ENCODE measurements at places on chromosomes 5 and 9. TPM values are rescaled to one million over a fixed set of nuclear protein-coding genes. Genes with fewer than 3 reads are reported as not detected.

- H3K4me1 ChIP-seq = no peaks in the 10 kb centered on the region
- no peak overlapping the region for H3K4me3 ChIP-seq
- no peak for DNase-seq
- H3K27me3 ChIP-seq = no peaks in the 10 kb centered on the region
Measured at GRCh38 chr9:101648493-101648892, 53.7 kb upstream of the PPP3R2 start.

GRCh38 chr9:2126331-2126803 is 111.2 kb downstream of the SMARCA2 start:
- H3K27me3 ChIP-seq = no peaks in the 10 kb centered on the region
- no peak overlapping the region for H3K4me3 ChIP-seq
- no peaks in the 10 kb centered on the region for H3K36me3 ChIP-seq
- peak; percentile 17 for DNase-seq
- H3K4me1 ChIP-seq = peaks cover 33% of the 10 kb centered on the region

The C8G gene
- not detected for total RNA-seq

The ACER2 gene
- 11.7 TPM for total RNA-seq

- H3K27ac ChIP-seq = no peak overlapping the region
- H3K27me3 ChIP-seq = no peaks in the 10 kb centered on the region
- no peak for DNase-seq
- peaks cover 6% of the 10 kb centered on the region for H3K4me1 ChIP-seq
Measured at GRCh38 chr9:22170556-22170955, 161.5 kb upstream of the CDKN2B start.

The PCDHGB4 gene
- 12.0 TPM for total RNA-seq

The BTNL8 gene
- total RNA-seq = not detected

GRCh38 chr5:38189081-38189504 is 69.3 kb upstream of the EGFLAM start:
- no peaks in the 10 kb centered on the region for H3K36me3 ChIP-seq
- no peak for DNase-seq
- H3K27me3 ChIP-seq = peaks cover 6% of the 10 kb centered on the region
- H3K4me1 ChIP-seq = no peaks in the 10 kb centered on the region
- no peak overlapping the region for H3K27ac ChIP-seq

- H3K36me3 ChIP-seq = no peaks in the 10 kb centered on the region
- DNase-seq = no peak
- H3K4me3 ChIP-seq = no peak overlapping the region
- no peaks in the 10 kb centered on the region for H3K4me1 ChIP-seq
Measured at GRCh38 chr5:164303646-164304215, 798.3 kb downstream of the MAT2B start.

DNA sequence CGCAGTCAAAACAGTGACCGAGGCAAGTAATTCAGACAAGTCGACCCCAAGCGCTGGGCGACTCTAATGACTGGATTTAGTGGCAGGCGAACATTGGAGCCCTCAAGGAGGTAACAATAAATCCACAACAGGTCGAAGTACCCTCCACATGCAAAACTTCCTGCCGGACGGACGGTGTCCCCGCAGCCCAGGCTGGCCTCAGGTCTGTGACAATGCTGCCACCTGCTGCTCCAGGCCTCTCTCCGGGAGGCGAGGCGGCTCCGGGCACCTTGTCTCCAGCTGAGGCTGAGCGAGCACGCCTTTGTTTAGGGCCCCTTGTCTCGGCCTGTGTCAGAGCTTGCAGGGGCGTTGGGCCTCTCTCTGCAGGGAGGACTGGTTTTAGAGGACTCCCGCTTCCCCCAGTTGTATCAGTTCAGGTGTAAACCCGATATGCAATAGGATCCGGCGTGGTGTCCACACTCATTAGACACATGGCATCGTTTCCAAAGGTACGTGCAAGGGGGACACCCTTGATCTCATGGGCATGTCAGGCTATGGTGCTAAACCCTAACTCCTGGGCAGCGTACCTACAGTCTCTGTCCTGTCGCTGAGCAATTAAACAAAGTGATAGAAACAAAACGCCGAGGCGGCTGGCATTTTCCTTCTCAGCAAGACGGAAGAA is 628.0 kb upstream of the ADAMTS16 start:
- no peaks in the 10 kb centered on the region for H3K36me3 ChIP-seq
- H3K27me3 ChIP-seq = no peaks in the 10 kb centered on the region
- H3K4me3 ChIP-seq = no peak overlapping the region
- no peaks in the 10 kb centered on the region for H3K4me1 ChIP-seq
- DNase-seq = no peak

- DNase-seq = no peak
- no peak overlapping the region for H3K27ac ChIP-seq
- no peaks in the 10 kb centered on the region for H3K4me1 ChIP-seq
- H3K27me3 ChIP-seq = no peaks in the 10 kb centered on the region
- no peak overlapping the region for H3K4me3 ChIP-seq
Measured at GRCh38 chr9:124330011-124330697, 72.4 kb downstream of the NEK6 start.

The CCL27 gene
- total RNA-seq = 45.1 TPM

- H3K4me3 ChIP-seq = no peak overlapping the region
- no peak overlapping the region for H3K27ac ChIP-seq
- H3K36me3 ChIP-seq = no peaks in the 10 kb centered on the region
Measured at GRCh38 chr5:122999947-123000563, 36.5 kb downstream of the PPIC start.

DNA sequence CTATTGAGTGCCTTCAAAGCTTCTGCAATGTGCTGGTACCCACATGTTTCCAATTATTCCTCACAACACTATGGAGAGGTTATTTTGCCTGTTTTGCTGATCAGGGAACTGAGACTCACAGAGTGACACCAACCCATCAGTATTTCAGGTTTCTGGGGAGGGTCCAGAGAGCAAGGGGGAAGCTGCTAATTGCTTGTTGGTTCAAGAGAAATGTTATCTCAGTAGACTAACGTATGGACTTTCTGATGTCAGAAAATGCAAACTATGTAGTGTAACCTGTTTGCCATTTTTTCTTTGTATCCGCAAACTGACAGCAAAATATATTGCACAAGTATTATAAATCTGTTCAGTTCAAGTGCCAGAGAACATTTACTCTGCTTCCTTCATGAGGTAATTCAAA is 108.3 kb upstream of the MSX2 start:
- DNase-seq = no peak
- no peaks in the 10 kb centered on the region for H3K27me3 ChIP-seq
- H3K4me3 ChIP-seq = no peak overlapping the region
- no peak overlapping the region for H3K27ac ChIP-seq

DNA sequence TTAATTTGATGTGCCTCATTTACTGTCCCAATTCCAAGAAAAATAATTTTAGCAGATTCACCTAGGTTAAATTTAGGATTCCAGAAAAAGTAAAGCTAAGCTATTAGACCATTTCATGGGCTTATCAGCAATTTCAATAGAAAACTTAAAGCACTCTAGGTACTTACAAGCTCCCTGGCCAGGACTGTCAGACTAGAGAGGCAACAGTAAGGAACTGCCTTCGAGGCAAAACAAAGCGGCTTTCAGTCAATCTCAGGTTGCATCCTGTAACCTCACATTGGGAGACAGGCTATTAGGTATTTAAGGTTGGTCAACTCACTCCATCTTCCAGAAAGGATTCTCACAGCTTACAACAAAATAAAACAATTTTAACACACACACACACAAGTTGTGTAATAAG is 48.7 kb upstream of the FSD1L start:
- no peak for DNase-seq
- no peak overlapping the region for H3K4me3 ChIP-seq
- H3K36me3 ChIP-seq = no peaks in the 10 kb centered on the region

The TLE1 gene
- 85.9 TPM for total RNA-seq

GRCh38 chr5:169905017-169905416 is 75.3 kb downstream of the INSYN2B start:
- H3K36me3 ChIP-seq = no peaks in the 10 kb centered on the region
- H3K4me3 ChIP-seq = no peak overlapping the region
- DNase-seq = no peak
- no peak overlapping the region for H3K27ac ChIP-seq
- no peaks in the 10 kb centered on the region for H3K4me1 ChIP-seq

DNA sequence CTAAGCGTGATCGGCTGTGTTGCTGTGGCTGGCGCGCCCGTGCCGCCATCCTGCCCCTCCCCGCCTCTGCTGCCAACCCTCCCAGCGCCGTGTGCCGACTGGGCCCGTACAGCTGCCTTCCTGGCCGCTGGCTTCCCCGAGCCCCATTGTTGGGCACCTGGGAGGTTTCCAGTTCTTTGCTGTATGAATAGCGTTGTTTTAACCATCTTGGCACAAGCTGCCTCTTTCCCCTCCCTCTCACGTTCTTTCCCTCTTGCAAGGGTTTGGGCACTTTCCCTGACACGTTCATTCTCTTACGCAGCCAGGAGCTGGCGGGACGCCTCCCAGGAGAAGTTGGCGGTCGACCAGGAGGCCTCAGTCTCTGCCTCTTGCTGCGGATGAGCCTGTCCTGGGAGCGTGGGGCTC is 43.1 kb upstream of the RXRA start:
- no peaks in the 10 kb centered on the region for H3K27me3 ChIP-seq
- H3K27ac ChIP-seq = peak overlapping the region; percentile 8
- H3K4me1 ChIP-seq = peaks cover 11% of the 10 kb centered on the region
- no peak overlapping the region for H3K4me3 ChIP-seq
- DNase-seq = peak; percentile 40

- no peaks in the 10 kb centered on the region for H3K36me3 ChIP-seq
- H3K27me3 ChIP-seq = no peaks in the 10 kb centered on the region
- DNase-seq = no peak
- H3K4me1 ChIP-seq = peaks cover 28% of the 10 kb centered on the region
- no peak overlapping the region for H3K4me3 ChIP-seq
Measured at GRCh38 chr5:135491552-135492318, 39.6 kb upstream of the TIFAB start.

The TUSC1 gene
- total RNA-seq = 40.0 TPM

DNA sequence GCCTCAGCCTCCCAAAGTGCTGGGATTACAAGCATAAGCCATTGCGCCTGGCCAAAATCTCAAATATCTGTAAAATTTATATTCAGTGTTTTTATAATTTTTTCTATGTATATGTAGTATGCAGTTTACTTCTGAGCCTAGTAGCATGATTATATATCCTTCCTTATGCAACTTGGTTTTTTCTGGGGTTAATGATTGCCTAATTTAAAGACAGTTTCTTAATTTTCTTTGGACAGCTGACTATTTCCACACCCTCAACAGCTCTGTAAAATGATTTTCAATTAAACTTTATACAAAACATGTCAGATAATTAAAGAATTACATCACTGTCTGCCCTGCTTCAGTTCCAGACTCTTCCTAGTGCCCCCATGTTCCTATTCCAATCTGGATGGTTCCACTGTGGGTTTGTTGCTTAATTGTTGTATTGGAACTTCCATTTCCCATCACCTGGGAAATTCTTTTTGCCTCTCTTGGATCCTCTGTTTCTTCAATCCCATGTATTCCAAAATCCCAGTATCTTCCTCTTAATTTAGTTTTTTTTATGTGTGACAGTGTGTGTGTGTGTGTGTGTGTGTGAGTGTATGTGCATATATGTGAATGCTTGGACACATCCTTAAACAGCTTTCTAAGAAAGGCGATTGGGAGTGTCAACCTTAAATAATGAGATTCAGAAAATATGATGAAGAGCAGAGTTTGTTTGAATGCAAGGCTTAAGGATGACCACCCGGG is 53.2 kb downstream of the C5orf22 start:
- H3K27ac ChIP-seq = no peak overlapping the region
- no peaks in the 10 kb centered on the region for H3K36me3 ChIP-seq
- H3K4me1 ChIP-seq = no peaks in the 10 kb centered on the region
- no peak overlapping the region for H3K4me3 ChIP-seq
- H3K27me3 ChIP-seq = no peaks in the 10 kb centered on the region
- DNase-seq = no peak

The GABBR2 gene
- 0.22 TPM for total RNA-seq

DNA sequence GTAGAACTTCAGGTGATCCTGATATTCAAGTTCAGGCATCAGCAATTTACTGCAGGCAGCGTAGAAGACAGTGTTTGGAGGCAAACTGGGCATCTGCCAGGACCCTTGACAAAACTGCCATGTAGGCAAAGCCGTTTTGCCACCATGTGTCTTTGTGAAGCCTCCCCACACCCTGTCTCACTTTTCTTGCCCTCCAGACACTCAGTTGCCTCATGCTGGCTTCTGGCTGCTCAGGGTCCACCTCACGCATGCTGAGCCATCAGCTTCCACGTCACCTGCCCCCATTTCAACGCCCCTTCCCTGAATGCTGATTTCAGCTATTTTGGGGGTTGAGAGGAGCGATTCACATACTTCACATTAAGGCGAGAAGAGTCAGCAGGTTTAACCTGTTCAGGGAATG is 165.2 kb upstream of the KLF9 start:
- no peaks in the 10 kb centered on the region for H3K36me3 ChIP-seq
- no peaks in the 10 kb centered on the region for H3K4me1 ChIP-seq
- no peaks in the 10 kb centered on the region for H3K27me3 ChIP-seq
- H3K27ac ChIP-seq = no peak overlapping the region

DNA sequence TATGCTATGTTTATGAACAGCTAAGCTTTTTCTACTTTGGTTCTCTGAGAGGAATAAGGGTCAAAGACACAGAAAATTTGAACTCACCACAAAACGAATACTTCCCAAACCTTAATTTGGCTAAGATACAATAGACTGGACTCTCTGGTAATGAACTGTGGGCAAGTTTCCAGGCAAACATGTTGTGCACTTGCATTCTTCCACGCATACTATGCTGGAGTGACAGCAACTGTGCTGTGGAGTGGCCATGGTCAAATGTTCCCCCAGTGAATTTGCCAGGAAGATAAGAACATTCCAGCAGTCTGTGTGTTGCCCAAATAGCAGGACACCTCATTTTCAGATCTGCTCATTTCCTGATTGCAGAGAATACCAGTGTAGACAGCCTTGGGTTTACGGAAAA is 275.3 kb upstream of the IL12B start:
- H3K4me1 ChIP-seq = no peaks in the 10 kb centered on the region
- H3K4me3 ChIP-seq = no peak overlapping the region
- H3K36me3 ChIP-seq = no peaks in the 10 kb centered on the region
- no peak overlapping the region for H3K27ac ChIP-seq
- no peak for DNase-seq
- H3K27me3 ChIP-seq = no peaks in the 10 kb centered on the region

DNA sequence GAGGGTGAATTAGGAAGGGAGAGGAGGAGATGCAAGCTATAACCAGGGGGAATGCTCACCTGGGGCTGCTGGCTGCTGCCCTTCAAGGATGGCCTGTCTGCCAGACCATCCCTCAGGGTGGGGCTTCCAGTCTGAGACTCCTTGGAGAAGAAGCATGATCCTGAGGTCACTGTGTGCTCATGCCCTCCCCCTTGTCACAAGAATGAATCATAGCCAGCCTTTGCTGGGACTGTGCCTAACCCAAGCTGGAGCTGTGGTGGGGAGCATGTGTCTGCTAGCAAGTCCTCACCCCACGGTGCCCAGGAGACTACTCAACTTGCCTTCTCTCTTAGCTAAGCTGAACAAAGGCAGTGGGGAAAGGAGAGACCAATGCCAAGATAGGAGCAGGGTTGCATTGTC is 463.6 kb downstream of the SPOCK1 start:
- no peaks in the 10 kb centered on the region for H3K36me3 ChIP-seq
- H3K27me3 ChIP-seq = no peaks in the 10 kb centered on the region
- H3K4me3 ChIP-seq = no peak overlapping the region
- DNase-seq = no peak

The IFNA2 gene
- total RNA-seq = not detected

The AGTPBP1 gene
- total RNA-seq = 22.5 TPM

GRCh38 chr5:164600929-164601535 is 1095.6 kb downstream of the MAT2B start:
- H3K4me3 ChIP-seq = no peak overlapping the region
- H3K27me3 ChIP-seq = no peaks in the 10 kb centered on the region
- H3K27ac ChIP-seq = no peak overlapping the region
